ENCODE measurements at places on chromosomes 4 and X.

DNA sequence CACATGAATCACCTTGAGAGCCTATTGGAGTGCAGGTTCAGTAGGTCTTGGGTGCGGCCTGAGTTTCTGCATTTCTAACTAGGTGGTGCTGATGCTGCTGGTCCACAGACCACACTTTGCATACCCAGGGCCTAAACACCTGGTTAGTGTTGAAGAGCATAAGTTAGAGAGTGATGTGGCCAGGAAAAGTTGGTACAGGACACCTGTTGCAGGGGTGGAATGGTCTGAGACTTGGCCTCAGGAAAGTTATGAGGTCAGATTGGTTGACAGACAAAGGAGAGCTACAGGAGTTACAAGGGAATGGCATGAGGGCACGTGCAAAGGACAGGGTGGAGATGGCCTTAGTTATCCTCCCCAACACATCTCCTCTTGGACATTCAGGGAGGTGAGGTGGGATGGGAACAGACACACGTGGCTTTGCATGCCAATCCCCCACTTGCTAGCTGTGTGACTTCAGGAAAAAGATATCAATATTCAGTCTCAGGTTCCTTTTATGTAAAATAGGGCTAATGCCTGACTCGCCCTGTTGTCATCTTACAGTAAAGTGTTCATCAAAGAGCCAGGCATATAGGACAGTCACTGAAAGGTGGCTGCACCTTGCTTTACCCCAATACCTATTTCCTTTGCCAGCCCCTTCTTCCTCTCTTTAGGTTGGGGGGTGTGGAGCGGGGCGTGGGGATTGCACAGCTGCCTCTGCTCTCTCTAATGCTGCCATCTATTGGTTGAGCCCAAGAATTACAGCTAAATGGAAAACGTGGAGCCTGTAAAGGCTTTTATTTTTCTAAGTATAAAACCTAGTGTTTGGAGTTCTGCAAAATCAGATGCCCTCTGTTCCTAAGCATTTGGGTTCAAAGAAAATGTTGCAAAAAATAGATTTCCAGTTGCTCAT lies 47.5 kb downstream of the ATG4A start:
- no peak for DNase-seq

DNA sequence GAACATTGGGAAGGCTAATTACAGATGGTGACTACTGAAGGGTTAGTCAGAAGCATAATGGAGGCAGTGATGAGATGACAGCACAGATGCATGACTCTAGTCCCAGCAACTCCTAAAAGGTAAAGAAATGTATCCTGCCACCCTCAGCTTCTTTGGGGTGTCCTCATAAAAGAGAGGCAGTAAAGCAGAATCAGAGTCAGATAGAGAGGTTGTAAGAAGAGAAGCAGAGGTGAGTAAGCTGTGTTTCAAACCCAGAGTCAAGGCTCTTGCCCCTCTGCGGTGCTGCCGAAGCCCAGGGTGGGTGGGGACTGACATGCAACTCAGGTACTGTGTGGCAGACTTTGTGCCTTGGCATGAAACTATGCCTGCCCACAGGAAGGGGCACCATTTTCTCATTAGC lies 59.5 kb upstream of the PGM2 start:
- DNase-seq, result no peak

DNA sequence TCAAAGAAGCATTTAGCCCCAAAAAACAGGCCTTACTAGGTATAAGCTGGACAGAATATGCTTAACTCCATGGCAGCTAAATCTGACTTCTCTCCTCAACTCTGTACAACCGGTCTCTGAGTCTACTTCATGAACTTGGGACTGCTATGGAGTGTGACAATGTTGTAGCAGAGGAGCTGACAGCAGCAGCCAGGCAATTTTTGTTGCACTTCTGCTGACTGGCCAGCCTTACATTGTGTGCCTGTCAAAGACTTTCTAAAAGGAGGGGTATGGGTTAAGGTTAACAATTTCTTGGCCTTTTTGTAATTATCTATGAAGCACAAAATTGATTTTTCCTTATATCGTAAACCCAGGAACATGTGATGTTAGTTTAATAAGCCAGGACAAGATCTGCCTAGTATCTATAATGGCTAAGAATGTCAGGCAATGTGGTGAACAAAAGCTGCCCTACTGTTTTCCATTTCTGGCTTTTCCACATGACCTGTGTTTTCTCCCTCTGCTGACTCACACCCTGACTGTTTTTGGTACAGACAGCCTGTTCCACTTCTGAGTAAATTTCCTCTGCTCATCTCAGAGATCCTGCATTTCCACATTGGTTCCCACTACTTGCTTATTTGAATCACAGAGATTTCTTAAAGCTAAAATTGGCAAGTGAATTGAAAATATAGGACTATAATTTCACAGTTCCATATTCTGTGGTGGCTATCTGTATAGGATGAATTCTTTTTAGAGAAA lies 9.3 kb downstream of the NOX1 start:
- no peak for DNase-seq

- no peak for DNase-seq
Measured at GRCh38 chr4:41209187-41209586, 5.2 kb downstream of the APBB2 start.

Measured in activated naive CD4-positive, alpha-beta T cell treated with Interleukin-2 at 50 U/mL for 16 hours (primary cell).